ENCODE measurements at places on chromosomes 16 and 17. TPM values are rescaled to one million over a fixed set of nuclear protein-coding genes. Genes with fewer than 3 reads are reported as not detected.

Gene C16orf46
- 0.53 TPM for total RNA-seq

Gene C16orf95
- total RNA-seq = 4.9 TPM

Gene AANAT
- not detected for total RNA-seq

Gene CRYBA1
- not detected for total RNA-seq

Gene SLC2A4
- not detected for total RNA-seq

Gene CSH1
- not detected for total RNA-seq

GRCh38 chr16:80403894-80404293 is 136.9 kb upstream of the DYNLRB2 start:
- no peak for DNase-seq

- no peak for DNase-seq
These were observed 38.9 kb downstream of the SLFN12L start for GRCh38 chr17:35498448-35499178.

- no peak for DNase-seq
These were observed 4.5 kb downstream of the RMI2 start for GRCh38 chr16:11349599-11350276.

DNA sequence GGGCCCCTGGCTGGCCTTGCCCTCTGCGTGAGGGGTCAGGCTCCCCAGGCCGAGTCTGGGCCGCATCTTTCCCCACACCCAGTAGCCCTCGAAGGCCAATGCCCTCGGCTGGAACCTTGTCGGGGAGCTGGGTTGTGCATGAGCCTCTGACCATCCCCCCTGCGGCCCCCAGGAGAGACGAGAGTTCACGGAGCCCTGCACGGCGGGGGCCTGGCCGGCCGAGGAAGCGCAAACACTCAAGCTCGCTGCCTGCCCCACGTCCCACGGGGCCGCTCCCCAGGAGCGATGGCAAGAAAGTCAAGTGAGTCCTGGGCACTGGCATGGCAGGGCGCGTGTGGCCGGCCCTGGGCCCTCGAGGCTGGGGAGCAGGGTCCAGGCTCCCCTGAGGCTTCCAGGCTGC is 57.3 kb downstream of the BAHCC1 start:
- no peak for DNase-seq

GRCh38 chr17:72343911-72344310 is 223.1 kb downstream of the SOX9 start:
- no peak for DNase-seq

DNA sequence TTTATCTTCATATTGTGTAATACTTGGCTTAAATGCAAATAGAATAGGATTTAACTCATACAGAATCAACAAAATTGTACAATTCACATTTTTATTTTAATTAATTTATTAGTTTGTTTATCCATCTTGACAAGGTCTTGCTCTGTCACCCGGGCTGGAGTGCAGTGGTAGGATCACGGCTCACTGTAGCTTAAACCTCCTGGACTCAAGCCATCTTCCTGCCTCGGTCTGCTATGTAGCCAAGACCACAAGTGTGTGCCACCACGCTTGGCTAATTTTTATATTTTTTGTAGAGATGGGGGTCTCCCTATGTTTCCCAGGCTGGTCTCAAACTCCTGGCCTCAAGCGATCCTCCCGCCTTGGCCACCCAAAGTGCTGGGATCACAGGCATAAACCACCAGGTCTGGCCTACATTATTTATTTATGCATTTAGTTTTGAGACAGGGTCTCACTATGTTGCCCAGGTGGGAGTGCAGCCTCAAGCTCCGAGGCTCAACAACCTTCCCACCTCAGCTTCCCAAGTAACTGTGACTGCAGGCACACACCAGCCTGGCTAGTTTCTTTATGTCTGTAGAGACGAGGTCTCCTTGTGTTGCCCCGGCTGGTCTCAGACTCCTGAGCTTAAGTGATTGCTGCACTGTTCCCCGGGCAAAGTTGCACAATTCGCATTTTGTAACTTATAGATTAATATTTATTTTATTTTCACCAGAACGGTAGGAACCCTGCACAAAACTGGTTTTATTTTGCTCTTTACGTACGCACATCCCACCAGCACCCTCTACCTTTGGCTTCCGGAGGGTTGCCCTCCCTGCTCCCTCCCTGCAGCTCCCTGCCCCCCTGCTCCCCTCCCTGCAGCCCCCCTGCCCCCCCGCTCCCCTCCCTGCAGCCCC is 4.9 kb downstream of the DPEP1 start:
- no peak for DNase-seq

Data from activated naive CD8-positive, alpha-beta T cell treated with anti-CD3 and anti-CD28 coated beads, Interleukin-2, amount 10 ng/mL, durations not matched to agents 7 days and 5 days (primary cell).